ENCODE measurements at places on chromosomes 7 and 10.

DNA sequence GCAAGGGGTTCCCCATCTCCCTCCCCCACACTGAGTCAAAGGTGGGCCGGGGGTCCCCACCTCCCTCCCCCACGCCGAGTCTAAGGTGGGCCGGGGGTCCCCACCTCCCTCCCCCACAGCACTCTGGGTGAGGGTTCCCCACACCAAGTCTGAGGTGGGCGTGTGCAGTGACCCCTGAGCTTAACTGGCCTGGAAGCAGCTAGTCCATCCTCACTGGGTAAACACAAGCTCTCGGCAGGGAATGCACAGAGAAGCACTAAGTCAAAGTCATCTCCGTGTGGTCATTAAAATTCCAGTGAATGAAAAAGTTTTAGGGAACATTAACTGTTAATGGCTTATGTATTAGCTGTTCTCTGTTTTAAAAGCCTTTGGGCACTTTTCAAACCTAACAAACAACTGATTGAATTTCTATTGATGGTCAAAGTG, 43.7 kb upstream of the PRKAR1B start:
- DNase-seq, result no peak

DNA sequence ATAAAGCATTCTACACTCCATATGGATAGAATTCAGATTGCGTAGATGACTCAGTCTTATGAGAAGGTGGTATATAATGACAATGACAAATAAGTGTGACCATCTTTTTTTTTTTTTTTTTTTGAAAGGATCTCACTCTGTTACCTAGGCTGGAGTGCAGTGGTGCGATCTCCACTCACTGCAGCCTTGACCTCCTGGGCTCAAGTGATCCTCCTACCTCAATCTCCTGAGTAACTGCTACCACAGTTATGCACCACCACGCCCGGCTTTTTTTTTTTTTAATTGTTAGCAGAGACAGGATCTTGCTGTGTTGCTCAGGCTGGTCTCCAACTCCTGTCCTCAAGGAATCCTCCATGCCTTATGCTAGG, 43.2 kb upstream of the NRP1 start:
- DNase-seq, result no peak

- no peak for DNase-seq
Measured at GRCh38 chr10:125409756-125410155, 249.4 kb upstream of the CTBP2 start.

DNA sequence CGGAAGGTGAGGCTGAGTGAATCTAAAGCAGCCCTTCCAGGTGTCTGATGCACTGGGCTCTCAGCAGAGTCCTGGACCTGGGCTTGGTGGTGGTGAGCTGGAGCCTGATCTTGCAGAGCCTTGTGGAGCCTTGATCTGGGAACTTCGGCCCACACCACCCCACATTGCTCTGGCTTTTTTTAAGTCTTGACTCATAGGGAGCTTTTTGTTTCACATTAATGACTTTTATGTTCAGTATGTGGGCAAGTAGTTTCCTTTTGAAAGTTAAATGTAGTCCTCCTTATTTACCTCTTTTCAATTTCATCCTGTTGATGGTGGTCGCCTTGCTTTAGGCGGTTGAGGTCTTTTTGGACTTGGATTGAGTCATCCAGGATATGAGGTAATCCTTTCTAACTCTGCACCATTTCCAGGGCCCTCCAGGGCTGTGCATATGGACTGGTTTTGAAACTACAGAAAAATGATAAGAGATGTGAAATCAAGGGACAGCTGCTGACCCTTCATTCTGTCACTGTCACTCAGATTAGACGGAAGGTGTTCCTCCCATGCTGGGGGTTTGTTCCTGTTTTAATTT, 2.9 kb upstream of the NRAP start:
- DNase-seq, result no peak

GRCh38 chr7:148049068-148049467, 541.5 kb upstream of the C7orf33 start:
- no peak for DNase-seq

- DNase-seq, result no peak
Measured at GRCh38 chr7:12635830-12636229, 51.6 kb upstream of the ARL4A start.

GRCh38 chr7:158689488-158689887, 15.1 kb downstream of the NCAPG2 start:
- no peak for DNase-seq

GRCh38 chr7:157712666-157713235, 375.9 kb downstream of the DNAJB6 start:
- DNase-seq, result no peak

Data from stimulated activated CD8-positive, alpha-beta memory T cell treated with anti-CD3 and anti-CD28 coated beads, Interleukin-15, amount 100 ng/mL, for 4 hours (primary cell).